Activated CD8-positive, alpha-beta memory T cell treated with anti-CD3 and anti-CD28 coated beads for 36 hours (primary cell): ENCODE measurements at places on chromosomes 3 and 15. TPM values are rescaled to one million over a fixed set of nuclear protein-coding genes. Genes with fewer than 3 reads are reported as not detected.

TM6SF1 gene
- 2.6 TPM for total RNA-seq

ZBBX gene
- total RNA-seq = not detected

PPARG gene
- total RNA-seq = 0.80 TPM

ADIPOQ gene
- total RNA-seq = not detected

FGF12 gene
- not detected for total RNA-seq

AGBL1 gene
- total RNA-seq = not detected

MESP2 gene
- not detected for total RNA-seq

FRMD5 gene
- 1.0 TPM for total RNA-seq

SNX33 gene
- 3.8 TPM for total RNA-seq

CHRD gene
- total RNA-seq = not detected

PTX3 gene
- total RNA-seq = not detected

DNASE1L3 gene
- not detected for total RNA-seq

LMLN gene
- 6.0 TPM for total RNA-seq

SLC9C1 gene
- total RNA-seq = not detected

HDC gene
- 0.21 TPM for total RNA-seq

CYP1A2 gene
- not detected for total RNA-seq

MAPKAPK3 gene
- total RNA-seq = 170 TPM

ARNT2 gene
- not detected for total RNA-seq

DISP2 gene
- total RNA-seq = 0.36 TPM

NR2E3 gene
- not detected for total RNA-seq

GDPGP1 gene
- 11.4 TPM for total RNA-seq
